ENCODE measurements at places on chromosomes 16 and 17.

DNA sequence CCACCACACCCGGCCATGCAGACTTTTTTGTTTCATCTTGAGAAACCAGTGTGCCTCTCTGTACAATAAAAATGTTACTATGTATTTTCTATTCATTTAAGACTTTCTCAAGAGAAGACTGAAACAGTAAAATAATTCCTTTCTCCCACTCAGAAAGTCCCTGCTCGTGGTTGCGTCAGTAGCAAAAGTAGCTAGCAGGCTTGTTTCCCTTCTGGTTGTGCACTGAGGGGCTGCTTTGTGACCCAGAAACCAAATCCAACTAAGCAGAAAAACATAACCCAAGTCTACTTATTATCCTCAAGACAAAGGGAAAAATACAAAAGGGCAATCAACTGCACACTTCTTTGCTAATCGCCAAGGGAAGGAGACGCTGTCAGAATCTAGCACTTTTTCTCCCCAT is 3.4 kb upstream of the PNPO start:
- no peak for DNase-seq

- no peak for DNase-seq
Measured at GRCh38 chr16:5906351-5906750, 808.8 kb upstream of the EEF2KMT start.

GRCh38 chr16:69482410-69482991 is 58.1 kb downstream of the CYB5B start:
- DNase-seq: no peak

DNA sequence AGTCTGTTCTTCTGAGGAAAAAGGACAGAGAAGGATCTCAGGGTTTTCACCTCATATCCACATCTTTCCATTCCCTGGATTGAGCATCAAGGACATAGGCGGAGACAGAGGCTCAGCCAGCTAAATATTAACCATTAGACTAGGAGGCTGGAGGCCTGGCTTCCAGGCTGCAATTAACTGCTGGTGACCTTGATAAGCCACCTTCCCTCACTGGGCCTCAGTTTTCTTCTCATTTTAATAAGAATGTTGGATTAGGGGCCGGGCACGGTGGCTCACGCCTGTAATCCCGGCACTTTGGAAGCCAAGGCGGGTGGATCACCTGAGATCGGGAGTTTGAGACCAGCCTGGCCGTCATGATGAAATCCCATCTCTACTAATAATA is 25.6 kb upstream of the CNOT1 start:
- no peak for DNase-seq

GRCh38 chr17:41614098-41614497 is 1.5 kb upstream of the KRT16 start:
- DNase-seq: no peak

- no peak for DNase-seq
Measured at GRCh38 chr17:4901108-4901647, 1.7 kb downstream of the CHRNE start.

DNA sequence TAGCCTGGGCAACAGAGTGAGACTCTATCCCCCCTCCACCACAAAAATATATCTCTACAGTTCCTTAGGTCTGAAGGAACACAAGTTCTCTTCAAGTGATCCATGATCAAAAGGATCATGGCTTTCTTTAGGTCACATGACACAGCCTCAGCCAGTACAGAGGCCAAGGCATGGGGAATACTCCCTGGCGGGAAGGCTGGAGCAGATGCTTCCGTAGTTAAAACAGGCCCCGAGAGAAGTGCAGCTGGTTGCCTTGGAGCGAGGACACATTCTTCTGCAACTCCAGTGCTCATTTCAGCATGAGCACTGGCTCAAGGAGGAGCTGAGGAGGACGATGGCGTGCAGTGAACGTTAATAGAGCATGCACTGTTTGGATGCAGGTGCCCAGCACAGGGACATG is 13.5 kb downstream of the CDIP1 start:
- no peak for DNase-seq

DNA sequence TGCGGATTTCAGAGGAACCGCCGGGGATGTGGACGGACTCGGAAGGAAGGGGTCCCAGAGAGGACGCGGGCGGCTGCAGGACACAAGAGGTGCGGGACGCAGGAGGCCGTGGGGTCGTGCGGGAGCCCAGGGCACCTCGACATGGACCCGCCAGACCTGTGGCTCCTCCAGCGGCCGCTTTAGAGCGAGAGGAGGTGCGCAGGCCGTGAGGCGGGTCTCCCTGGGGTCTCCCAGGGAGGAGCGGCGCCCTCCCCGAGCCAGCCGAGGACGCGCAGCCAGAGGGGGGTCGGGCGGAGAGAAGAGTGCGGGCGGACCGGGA is 6.8 kb upstream of the FLYWCH1 start:
- no peak for DNase-seq

DNA sequence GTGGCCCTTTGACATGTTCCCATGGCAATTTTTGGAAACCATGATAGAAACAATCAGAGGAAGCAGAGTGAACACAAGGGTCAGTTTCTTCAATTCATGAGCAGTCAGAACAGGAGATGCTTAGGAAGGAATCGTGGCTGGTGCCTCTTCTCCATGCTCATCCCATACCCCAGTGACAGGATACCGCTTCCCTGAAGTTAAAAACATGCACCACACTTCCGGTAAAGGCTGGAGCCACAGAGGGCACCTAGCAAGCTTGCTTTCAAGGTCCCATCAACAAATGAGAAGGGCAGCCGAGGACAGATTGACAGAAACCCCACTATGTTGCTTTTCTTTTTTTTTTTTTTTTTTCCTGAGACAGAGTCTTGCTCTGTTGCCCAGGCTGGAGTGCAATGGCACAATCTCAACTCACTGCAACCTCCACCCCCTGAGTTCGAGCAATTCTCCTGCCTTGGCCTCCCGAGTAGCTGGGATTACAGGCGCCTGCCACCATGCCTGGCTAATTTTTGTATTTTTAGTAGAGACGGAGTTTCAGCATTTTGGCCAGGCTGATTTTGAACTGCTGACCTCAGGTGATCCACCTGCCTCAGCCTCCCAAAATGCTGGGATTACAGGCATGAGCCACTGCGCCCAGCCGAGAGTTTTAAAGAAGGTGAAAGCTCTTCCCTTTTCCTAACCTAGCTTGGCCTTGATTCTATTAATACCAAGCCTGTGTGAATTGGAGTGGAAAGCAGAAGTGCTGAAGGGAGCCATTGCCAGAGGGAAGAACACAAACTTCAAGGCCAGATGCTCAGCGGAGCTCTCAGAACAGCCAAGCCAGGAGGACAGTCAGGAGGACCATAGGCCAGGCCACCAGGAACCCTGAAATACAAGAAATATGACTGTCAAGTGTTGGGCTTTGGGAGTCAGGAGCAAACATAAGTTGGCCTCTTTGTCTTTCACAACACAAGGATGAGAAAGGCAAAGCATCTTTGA is 16.6 kb downstream of the GP2 start:
- no peak for DNase-seq

DNA sequence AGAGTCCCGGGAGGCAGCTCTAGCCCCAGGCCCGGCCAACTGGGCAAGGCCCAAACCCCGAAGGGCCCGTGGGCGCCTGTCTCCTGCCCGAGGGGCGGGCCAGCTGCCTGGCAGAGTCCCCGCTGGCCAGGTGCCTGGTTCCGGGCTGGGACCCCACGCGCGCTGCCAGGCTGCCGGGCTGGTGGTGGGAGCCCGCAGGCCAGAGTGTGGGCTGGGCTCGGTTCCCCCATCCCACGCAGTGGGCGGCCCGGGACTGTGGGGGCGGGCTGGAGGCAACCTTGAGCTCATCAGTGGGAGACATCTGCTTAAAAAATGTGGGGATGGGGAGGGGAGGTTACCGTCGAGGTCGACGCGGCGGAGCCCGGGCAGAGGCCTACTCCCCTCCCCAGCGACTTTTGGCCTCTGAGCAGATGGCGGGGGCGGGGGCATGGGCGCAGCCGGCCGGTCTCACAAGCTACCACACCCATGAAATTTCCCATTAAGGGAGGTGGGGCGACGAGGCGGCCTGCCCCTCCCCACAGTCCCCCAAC is 176.4 kb upstream of the GSE1 start:
- DNase-seq: no peak
